ENCODE measurements at places on chromosomes 7 and 10. TPM values are rescaled to one million over a fixed set of nuclear protein-coding genes. Genes with fewer than 3 reads are reported as not detected.

DNA sequence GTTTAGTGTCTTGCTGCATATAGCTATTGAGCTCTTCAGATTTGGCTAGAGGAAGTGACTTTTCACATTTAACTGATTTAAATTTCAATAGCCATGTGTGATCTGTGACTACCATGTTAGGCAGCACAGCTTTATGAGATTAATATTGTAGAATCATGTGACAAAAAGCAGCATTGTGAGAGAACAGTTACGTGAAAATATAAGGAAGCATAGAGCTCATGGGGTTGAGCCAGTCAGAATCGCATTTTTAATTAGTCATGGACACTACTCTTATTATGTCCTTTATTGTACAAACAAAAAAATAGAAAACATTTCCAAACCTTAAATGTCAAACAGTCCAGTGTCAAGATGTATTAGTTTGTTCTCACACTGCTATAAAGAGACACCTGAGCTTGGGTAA, 48.0 kb downstream of the MTURN start:
- no peak for DNase-seq
- no peak overlapping the region for H3K27ac ChIP-seq
- no peak overlapping the region for H3K4me3 ChIP-seq
- peaks cover 7% of the 10 kb centered on the region for H3K36me3 ChIP-seq

GRCh38 chr7:135936497-135937217, 40.5 kb downstream of the MTPN start:
- no peak for DNase-seq
- peaks cover 4% of the 10 kb centered on the region for H3K36me3 ChIP-seq
- peaks cover 28% of the 10 kb centered on the region for H3K4me1 ChIP-seq
- H3K27me3 ChIP-seq: no peaks in the 10 kb centered on the region
- no peak overlapping the region for H3K27ac ChIP-seq
- H3K4me3 ChIP-seq: no peak overlapping the region

DNA sequence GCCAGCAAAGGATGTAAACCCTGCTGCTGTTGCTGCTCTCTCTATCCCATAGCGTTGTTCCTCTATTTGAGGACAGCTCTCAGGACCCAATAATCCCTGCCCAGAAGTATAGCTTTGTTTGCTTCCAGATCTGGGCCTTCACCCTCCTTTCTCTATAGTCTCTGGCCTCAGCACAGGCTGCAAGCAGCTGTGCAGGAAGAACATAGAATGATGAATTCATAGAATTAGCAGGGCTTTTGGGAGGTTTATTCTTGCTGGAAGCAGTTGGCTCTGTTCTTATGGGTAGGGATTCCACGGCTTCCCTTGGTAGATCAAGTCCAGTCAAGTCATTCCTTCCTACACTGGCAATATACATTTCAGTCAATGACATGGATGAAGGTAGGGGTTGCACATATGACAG, 354.7 kb downstream of the HPSE2 start:
- H3K27me3 ChIP-seq: no peaks in the 10 kb centered on the region
- H3K36me3 ChIP-seq: no peaks in the 10 kb centered on the region
- no peak overlapping the region for H3K4me3 ChIP-seq

DNA sequence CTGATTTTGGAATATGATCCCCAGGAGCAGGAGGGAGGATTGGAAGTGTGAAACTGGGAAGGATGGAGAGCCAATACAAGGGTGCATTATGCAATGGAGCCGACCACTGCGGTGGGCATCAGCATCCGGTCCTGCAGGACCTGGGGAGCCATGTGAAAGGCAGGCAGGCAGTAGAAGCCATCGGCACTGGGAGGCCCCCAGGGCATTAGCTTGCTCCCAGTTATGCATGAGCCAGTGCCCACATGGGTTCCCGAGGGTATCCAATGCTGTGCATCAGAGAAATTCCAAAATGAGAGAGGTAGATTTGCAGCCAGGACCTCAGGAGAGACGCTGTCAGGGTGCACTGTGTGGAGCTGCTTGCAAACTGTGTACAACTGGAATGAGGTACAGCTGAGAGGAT, 8.7 kb upstream of the KCP start:
- no peak for DNase-seq
- peaks cover 8% of the 10 kb centered on the region for H3K4me1 ChIP-seq
- no peak overlapping the region for H3K27ac ChIP-seq
- no peak overlapping the region for H3K4me3 ChIP-seq
- no peaks in the 10 kb centered on the region for H3K36me3 ChIP-seq

GRCh38 chr7:108093851-108094331, 36.3 kb downstream of the LAMB4 start:
- no peak for DNase-seq
- H3K4me3 ChIP-seq: no peak overlapping the region
- peaks cover 2% of the 10 kb centered on the region for H3K27me3 ChIP-seq

DNA sequence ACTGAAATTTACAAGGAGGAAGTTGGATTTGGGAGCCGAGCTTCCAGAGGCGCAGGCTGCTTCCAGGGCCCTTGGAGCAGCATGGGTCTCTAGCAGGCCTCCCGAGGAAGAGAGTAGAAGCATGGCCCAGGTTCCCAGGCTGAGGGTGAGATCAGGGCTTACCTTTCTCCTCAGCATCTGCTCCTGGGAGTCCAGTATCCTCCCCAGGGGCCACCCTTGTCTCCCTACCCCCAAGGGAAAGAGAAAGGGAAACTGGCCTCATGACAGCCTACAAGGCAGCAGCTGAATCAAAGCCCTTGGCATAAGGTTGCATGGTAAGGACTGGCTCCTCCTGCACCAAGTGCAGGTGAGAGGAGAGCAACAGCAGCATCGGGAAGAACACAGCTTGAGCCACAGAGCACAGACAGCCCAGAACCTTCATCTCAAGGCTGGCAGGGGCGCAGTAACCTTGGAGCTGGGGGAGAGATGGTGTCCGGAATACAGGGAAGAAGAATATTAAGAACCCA, 114.5 kb downstream of the MARCHF5 start:
- peaks cover under 1% of the 10 kb centered on the region for H3K27me3 ChIP-seq
- no peak overlapping the region for H3K4me3 ChIP-seq
- DNase-seq: no peak
- no peaks in the 10 kb centered on the region for H3K4me1 ChIP-seq
- peaks cover 7% of the 10 kb centered on the region for H3K36me3 ChIP-seq

GRCh38 chr7:111047595-111047994, 43.3 kb upstream of the LRRN3 start:
- no peak for DNase-seq
- H3K27ac ChIP-seq: no peak overlapping the region
- H3K4me3 ChIP-seq: no peak overlapping the region
- no peaks in the 10 kb centered on the region for H3K4me1 ChIP-seq
- H3K36me3 ChIP-seq: no peaks in the 10 kb centered on the region

DNA sequence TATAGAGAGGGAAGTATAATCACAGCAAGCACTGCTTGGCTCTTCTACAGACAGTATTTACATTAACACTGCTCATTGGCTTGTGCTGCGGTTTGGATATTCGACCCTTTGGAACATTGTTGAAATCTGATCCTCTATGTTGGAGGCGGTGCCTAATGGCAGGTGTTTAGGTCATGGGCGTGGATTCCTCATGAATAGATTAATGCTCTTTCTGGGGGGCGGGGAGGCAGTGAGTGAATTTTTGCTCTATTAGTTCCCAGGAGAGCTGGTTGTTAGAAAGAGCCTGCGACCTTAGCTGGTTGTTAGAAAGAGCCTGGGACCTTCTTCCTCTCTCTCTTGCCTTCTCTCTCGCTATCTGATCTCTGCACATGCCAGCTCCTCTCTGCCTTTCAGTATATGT, 77.3 kb upstream of the SVIL start:
- DNase-seq: no peak
- peaks cover 10% of the 10 kb centered on the region for H3K4me1 ChIP-seq
- H3K4me3 ChIP-seq: no peak overlapping the region
- H3K27me3 ChIP-seq: peaks cover 5% of the 10 kb centered on the region
- peak overlapping the region; percentile 14 for H3K27ac ChIP-seq

DNA sequence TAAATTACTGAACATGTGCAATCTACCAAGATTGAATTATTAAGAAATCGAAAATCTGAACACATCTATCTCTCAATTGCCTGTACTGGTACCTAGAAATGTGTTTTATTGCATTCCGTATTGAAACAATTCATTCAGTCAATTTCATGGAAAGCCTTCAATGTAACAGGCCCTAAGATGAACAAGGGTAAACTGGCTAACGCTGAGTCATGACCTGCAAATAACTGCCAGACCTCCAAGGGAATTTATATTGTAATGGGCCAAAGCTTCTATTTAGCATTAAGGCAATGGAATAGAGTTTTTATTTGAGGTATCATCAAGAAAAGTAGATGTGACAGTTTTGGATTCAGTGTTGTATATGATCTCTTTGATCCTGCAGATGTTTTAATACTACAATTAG, 49.9 kb upstream of the CD36 start:
- H3K27ac ChIP-seq: no peak overlapping the region
- H3K4me3 ChIP-seq: no peak overlapping the region
- peaks cover 1% of the 10 kb centered on the region for H3K27me3 ChIP-seq
- no peaks in the 10 kb centered on the region for H3K36me3 ChIP-seq
- no peak for DNase-seq

- no peak overlapping the region for H3K27ac ChIP-seq
- no peak overlapping the region for H3K4me3 ChIP-seq
- peaks cover 18% of the 10 kb centered on the region for H3K4me1 ChIP-seq
- H3K36me3 ChIP-seq: peaks cover 8% of the 10 kb centered on the region
Measured at GRCh38 chr7:77338260-77338659, 77.9 kb downstream of the GSAP start.

DNA sequence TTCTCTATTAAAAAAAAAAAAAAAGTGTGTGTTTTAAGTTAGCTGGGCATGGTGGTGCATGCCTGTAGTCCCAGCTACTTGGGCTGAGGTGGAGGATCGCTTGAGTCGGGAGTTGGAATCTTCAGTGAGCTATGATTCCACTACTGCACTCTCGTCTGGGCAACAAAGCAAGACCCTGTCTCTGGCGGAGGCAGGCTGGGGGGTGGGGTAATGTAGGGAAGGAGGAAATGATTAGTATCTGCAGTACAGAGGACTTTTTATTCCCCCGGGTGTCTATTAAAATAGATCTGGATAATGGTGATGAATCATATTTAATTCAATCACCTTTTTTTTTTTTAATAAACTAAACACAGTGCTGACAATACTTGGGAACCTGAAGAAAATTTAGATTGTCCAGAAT, 6.5 kb downstream of the CBX3 start:
- peaks cover 4% of the 10 kb centered on the region for H3K27me3 ChIP-seq
- H3K36me3 ChIP-seq: peaks cover 20% of the 10 kb centered on the region
- H3K4me3 ChIP-seq: no peak overlapping the region
- no peak for DNase-seq

- no peak for DNase-seq
- H3K27me3 ChIP-seq: no peaks in the 10 kb centered on the region
- no peaks in the 10 kb centered on the region for H3K4me1 ChIP-seq
- no peak overlapping the region for H3K27ac ChIP-seq
- no peaks in the 10 kb centered on the region for H3K36me3 ChIP-seq
- no peak overlapping the region for H3K4me3 ChIP-seq
Measured at GRCh38 chr7:39133088-39133487, 155.4 kb downstream of the POU6F2 start.

- DNase-seq: no peak
- no peaks in the 10 kb centered on the region for H3K27me3 ChIP-seq
- no peak overlapping the region for H3K27ac ChIP-seq
- peaks cover 6% of the 10 kb centered on the region for H3K4me1 ChIP-seq
Measured at GRCh38 chr7:158992759-158993158, 136.4 kb downstream of the DYNC2I1 start.

- no peak overlapping the region for H3K27ac ChIP-seq
- no peak for DNase-seq
- H3K27me3 ChIP-seq: peaks cover 4% of the 10 kb centered on the region
- no peak overlapping the region for H3K4me3 ChIP-seq
Measured at GRCh38 chr7:30543813-30544525, 39.3 kb upstream of the GGCT start.

GRCh38 chr10:11907914-11908313, 84.8 kb downstream of the PROSER2 start:
- H3K4me3 ChIP-seq: no peak overlapping the region
- no peak overlapping the region for H3K27ac ChIP-seq
- DNase-seq: no peak
- peaks cover 7% of the 10 kb centered on the region for H3K4me1 ChIP-seq
- no peaks in the 10 kb centered on the region for H3K36me3 ChIP-seq
- peaks cover 2% of the 10 kb centered on the region for H3K27me3 ChIP-seq

GRCh38 chr10:44293842-44294241, 91.1 kb downstream of the CXCL12 start:
- no peak overlapping the region for H3K27ac ChIP-seq
- no peak for DNase-seq
- no peaks in the 10 kb centered on the region for H3K27me3 ChIP-seq
- no peaks in the 10 kb centered on the region for H3K36me3 ChIP-seq
- no peaks in the 10 kb centered on the region for H3K4me1 ChIP-seq

- H3K27ac ChIP-seq: peak overlapping the region; percentile 88
- no peaks in the 10 kb centered on the region for H3K36me3 ChIP-seq
- H3K27me3 ChIP-seq: peaks cover 10% of the 10 kb centered on the region
- peaks cover 36% of the 10 kb centered on the region for H3K4me1 ChIP-seq
- DNase-seq: no peak
Measured at GRCh38 chr10:121406823-121407545, 191.3 kb downstream of the FGFR2 start.

GRCh38 chr7:882336-883035, 6.1 kb downstream of the GET4 start:
- peaks cover 10% of the 10 kb centered on the region for H3K4me1 ChIP-seq
- peaks cover 4% of the 10 kb centered on the region for H3K27me3 ChIP-seq
- DNase-seq: no peak
- no peak overlapping the region for H3K27ac ChIP-seq
- peaks cover 7% of the 10 kb centered on the region for H3K36me3 ChIP-seq
- no peak overlapping the region for H3K4me3 ChIP-seq

DNA sequence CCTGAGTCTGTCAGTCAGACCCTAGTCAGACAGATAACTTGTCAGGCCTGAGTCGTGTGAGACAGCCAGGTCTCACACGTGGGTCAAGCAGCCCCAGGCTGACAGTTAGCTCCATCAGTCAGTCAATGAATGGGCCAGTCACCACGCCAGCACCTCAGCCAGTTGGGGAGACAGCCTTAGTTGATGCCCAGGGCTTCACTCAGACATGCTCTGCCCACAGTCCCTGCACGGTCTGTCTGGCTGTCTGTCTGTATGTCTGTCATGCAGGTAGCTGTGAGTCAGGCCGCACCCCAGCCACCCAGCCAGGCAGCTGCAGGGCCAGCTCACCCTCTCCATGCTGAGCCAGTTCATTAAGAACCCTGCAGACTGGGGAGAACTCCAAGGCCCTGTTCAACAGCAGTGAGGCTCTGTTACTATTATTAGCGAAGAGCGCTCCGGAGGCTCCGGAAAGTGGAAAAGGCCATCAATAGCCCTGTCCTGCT, 141.1 kb upstream of the PCBD1 start:
- DNase-seq: no peak
- peaks cover 7% of the 10 kb centered on the region for H3K27me3 ChIP-seq
- H3K4me1 ChIP-seq: peaks cover 20% of the 10 kb centered on the region
- H3K36me3 ChIP-seq: peaks cover 3% of the 10 kb centered on the region

- no peaks in the 10 kb centered on the region for H3K36me3 ChIP-seq
- H3K27me3 ChIP-seq: no peaks in the 10 kb centered on the region
- H3K4me1 ChIP-seq: no peaks in the 10 kb centered on the region
- no peak overlapping the region for H3K4me3 ChIP-seq
- H3K27ac ChIP-seq: no peak overlapping the region
Measured at GRCh38 chr7:148060724-148061123, 529.8 kb upstream of the C7orf33 start.

IKZF1 gene
- 3.1 TPM for total RNA-seq

BPGM gene
- total RNA-seq: 17.7 TPM

LDB3 gene
- total RNA-seq: 0.36 TPM

MOGAT3 gene
- total RNA-seq: not detected

NT5C3A gene
- total RNA-seq: 31.9 TPM

IFIT1B gene
- total RNA-seq: not detected

HMX3 gene
- not detected for total RNA-seq

TES gene
- 63.4 TPM for total RNA-seq

SLC29A4 gene
- total RNA-seq: 6.4 TPM

PRSS37 gene
- not detected for total RNA-seq

FOXI2 gene
- total RNA-seq: not detected

SLC25A13 gene
- total RNA-seq: 69.6 TPM

Data from endothelial cell (in vitro differentiated cells).